Esophagus squamous epithelium (tissue), 5 donors: ENCODE measurements at places on chromosomes 11 and 22. TPM values are rescaled to one million over a fixed set of nuclear protein-coding genes. Genes with fewer than 3 reads are reported as not detected.

GRCh38 chr11:1896468-1896867 is 4.8 kb upstream of the PRR33 start:
- DNase-seq, result no peak

The WT1 gene
- total RNA-seq, result not detected

The NCF4 gene
- 13.2 TPM for total RNA-seq

DNA sequence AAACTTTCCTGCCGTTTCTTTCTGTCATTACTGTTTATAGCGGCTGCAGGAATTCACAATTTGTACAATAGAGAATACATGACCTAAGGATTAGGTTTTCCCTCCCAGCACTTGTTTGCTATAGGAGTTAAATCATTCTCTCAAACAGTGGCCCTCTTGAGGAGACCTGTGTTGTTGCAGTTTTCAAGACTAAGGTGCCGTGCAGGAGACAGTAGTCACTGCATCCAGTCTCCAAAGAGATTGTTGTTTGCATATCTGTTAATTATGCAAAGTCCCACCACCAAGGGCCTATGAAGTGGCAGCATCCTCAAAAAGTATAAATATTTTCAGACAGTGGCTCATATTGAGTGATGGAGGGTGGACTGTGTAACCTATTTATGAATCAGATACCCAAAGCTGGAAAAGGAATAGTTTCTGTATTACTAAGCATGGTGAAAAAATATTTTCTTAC is 2.3 kb downstream of the PRSS23 start:
- no peak for DNase-seq

The FAM180B gene
- not detected for total RNA-seq

DNA sequence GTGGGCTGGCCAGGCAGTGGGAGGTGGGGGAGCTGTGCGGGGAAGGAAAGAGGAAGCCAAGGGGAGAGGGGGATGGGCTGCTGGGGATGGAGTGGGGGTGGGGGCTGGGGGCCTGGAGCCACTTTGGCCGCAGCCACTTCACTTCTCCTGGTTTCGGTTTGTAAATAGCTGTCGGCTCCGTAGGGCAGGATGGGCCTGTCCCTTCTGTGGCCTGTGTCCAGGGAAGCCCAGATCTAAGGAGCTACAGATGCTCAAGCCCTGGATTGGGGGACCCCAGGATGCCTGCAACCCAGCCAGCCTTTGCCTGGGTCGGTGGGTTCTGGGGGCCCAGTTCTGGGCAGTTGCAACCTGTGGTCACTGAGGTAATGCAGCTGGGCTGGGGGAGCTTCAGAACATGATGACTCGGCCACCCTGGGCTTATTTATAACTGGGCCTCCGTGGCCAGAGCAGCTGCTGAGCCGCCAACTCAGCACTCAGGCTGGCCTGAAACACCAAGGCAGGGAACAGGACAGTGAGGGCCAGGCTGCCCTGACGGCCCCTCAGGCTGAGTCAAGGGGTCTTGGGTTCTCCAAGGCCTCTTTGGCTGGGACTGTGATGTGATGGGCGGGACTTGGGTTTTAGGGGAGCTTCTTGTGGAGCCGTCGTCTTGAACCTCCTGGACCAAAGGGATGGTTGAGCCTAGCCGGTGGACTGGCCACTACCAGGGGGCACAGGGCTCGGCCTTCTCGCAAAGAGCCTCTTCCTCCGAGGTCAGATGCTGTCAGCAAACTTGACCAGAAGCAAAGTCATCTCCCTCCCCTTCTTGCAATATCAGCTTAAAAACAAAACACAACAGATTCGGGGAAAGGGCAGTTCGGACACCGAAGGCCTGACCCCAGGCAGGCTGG is 15.0 kb upstream of the SLC39A13 start:
- DNase-seq, result no peak

GRCh38 chr11:60056349-60056969 is at the start of gene MS4A3:
Gene MS4A3, plus strand, starts transcription at chr11:60056665. Its CDS starts 4,496 bp downstream, at chr11:60061161.
- DNase-seq, result no peak

The ART1 gene
- not detected for total RNA-seq

GRCh38 chr22:43798492-43798891 is 13.6 kb downstream of the EFCAB6 start:
- no peak for DNase-seq

DNA sequence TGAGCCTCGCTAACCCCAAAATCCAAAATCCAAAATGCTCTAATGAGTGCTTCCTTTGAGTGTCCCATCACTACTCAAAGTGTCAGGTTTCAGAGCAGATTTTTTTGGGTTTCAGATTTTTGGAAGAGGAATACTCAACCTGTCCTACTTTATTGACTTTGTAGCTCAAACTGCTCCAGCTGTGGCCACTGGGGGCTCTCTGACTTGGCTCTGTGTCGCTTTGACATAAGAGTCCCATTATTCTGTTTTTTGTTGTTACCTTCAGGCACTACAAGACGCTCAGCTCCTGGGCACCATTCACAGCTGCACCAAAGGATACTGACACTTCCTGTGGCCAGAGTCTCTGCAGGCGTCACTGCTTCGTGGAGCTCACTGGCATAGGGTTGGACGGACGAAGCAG is 41.1 kb downstream of the PHF21B start:
- DNase-seq, result no peak

- DNase-seq, result no peak
These were observed 30.2 kb downstream of the TP53I11 start for GRCh38 chr11:44920451-44920850.

The CARD10 gene
- 22.4 TPM for total RNA-seq

DNA sequence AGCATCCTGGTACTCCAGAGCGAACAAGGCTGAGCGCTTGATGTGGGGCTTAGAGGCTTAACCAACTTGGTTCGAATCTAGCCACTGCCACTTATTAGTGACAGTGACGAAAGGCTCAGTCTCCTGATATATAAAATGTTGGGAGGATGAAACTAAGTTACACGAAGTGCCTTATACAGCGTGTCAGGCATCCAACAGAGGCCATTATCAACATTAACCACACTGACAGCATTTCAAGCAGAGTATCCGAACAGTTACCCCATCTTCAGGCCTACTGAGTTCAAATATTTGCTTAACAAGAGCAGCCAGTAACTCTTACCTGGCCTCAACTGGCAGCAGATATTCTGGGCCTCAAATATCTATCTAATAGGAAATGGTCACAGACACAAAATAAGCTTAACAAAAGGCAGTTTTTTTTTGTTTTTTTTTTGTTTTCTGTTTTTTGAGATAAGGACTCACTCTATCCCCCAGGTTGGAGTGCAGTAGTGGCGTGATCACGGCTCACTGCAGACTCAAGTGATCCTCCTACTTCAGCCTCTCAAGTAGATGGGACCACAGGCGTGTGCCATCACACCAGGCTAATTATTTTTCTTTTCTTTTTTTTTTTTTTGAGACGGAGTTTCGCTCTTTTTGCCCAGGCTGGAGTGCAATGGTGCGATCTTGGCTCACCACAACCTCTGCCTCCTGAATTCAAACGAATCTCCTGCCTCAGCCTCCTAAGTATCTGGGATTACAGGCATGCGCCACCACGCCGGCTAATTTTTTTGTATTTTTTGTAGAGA is 2.9 kb downstream of the SERPIND1 start:
- no peak for DNase-seq

The PGR gene
- total RNA-seq, result 1.3 TPM

DNA sequence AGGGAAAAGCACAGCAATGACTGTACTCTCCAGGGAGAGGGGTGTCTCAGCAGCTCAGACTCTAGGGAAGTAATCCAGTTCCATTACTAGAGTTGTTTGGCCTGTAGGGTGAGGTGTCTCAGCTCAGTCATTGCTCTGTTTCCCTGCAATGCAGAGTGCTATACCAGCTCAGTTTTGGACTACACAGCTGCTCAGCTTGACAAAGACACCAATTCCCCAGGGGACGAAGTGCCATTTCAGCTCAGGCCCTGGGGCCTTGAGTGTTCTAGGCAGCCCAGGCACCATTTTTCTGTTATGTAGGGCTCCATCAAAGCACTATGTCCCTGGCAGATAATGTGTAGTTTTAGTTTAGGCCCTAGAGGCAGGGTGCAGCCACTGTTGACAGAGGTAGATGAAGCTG is 18.2 kb downstream of the CALCB start:
- DNase-seq, result no peak

DNA sequence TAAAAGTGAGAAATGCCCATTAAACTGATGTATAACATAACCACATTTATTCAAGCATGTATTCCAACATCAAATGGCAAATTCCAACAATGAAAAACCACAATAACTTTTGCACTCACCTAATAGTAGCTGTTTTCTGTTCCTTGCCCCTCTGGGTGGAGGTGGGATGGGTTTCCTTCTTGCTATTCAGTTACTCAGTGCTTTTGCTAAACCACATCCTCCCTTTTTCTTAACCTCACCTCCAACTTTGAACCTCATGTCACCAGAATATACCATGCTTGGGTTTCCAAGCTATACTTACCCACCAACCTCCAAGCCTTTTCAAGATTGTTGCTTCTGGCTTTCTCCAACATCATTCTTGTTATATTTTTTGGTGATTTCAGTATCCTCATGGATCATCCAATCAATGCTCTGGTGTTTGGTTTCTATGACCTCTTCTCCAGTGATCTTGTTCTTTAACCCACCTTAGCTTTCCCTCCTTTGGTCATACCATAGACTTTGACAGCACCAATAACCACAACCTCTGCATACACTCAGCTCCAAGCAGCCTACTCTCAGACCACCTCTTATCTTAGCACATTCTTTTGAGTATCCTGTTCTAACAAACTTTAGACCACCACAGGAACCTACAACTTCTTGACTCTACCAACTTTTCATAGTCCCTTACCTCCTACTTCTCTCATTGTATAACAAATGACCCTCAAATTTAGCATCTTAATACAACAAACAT is 3.2 kb upstream of the CCDC15 start:
- no peak for DNase-seq

DNA sequence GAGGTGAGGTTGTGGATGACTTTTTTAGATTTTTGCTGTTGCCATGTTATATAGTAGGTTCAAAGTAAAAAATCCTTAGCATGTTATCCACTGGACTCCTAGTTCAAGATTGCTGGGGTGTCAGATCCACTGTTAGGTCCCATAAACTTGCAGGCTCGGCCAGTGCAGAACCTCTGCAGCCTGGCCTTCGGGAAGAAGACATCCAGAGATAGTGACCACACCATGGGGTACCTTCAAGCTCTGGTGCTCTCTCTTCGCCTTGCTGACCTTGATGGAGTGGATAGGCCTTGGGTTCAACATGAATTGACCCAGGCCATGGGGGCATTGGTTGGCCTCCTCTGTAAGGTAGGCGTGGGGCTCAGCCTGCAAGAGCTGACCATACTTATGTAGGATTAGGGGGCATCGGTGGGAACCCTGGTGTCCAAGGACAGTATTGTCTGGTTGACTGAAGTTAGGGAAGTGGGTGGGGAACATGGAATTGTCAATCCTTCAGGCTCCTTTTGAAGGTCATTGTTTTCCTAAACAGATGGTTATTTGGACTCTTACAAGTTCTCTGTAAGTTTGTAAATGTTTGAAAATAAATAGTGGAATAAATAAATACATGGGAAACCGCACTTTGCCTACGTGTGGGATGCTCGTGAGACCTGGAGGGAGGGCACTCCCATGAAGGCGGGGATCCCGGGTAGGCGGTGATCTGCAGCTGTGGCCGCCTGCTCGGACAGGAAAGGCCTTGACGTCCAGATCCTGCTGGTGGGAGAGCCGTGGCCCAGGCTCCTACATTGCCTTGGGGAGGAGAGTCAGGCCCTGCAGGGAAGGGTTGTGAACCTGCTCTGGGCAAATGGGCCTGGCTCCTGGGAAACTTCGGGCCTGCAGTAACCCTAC is 37.1 kb downstream of the BCR start:
- DNase-seq, result no peak

- no peak for DNase-seq
These were observed 31.0 kb downstream of the MED17 start for GRCh38 chr11:93814966-93815633.

- DNase-seq, result no peak
These were observed 423.9 kb upstream of the CHORDC1 start for GRCh38 chr11:90646706-90647105.

GRCh38 chr11:1917523-1918435 is 1.7 kb upstream of the TNNT3 start:
- no peak for DNase-seq

DNA sequence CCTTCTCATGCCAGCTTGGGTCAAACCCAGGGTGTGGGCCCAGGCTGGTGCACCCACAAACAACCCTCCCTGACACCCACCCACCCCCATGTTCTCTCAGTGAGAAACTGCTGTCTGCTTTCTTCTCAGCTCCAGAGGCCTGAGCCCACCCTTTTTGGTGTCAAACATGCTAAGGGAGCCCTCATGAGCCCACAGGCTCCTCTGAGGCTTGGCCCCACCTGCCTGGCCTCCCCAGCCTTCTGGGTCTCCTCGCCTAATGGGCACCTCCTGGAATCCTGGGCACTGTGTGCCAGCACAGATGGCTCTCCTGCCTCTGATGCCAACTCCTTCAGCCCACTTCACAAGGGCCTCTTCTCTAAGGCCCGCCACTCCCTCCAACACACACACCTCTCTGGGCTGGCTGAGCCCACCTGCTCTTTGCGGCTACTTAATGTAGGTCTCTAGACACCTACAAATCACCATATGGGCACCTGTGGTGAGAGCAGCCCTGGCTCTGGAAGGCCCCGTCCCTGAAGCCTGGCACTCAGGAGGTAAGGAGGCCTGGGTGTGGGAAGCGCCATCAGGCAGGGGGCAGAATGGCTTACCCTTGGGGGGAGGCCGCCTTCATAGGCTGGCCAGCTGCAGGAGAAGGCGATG is 4.4 kb downstream of the NAGA start:
- no peak for DNase-seq

DNA sequence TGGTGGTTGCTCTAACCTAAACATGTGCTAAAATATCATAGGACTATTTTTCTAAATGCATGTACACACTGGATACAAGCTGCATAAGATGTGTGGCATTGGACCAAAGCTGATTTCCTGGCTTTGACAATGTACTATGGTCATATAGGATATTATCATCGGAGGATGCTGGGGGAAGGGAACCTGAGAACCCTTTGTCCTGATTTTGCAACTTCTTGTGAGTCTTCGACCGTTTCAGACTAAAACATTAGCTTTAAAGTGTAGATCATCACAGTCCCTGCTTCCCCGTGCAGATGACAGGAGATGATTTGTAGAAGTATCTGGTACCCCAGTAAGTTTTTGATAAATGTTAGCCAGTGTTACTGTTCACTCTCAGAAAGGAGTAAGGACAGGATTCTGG is 554.7 kb downstream of the MIAT start:
- DNase-seq, result no peak

The JHY gene
- total RNA-seq, result 0.91 TPM

DNA sequence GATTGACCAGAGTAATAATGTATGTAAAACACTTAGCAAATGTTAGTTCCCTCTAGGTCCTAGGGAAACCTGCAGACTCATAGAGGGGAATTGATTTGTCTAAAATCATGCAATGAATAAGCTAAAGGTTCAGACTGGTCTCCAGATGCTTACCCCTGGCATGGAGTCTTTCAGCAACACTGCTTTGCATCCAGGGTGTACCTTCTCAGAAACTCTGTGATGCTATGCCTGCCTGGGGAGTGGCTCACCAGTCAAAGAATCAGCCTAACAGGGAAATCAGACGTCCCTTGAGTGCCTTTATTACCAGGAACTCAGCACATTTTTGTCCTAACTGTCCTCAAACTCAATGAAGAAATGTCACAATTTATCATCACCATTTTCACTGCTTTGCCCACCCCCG is 5.9 kb upstream of the UVRAG start:
- DNase-seq, result no peak

- DNase-seq, result no peak
These were observed 75.7 kb downstream of the DEPDC5 start for GRCh38 chr22:31829505-31829904.
